Daoy (cell line): ENCODE measurements at places on chromosomes 11 and 22.

DNA sequence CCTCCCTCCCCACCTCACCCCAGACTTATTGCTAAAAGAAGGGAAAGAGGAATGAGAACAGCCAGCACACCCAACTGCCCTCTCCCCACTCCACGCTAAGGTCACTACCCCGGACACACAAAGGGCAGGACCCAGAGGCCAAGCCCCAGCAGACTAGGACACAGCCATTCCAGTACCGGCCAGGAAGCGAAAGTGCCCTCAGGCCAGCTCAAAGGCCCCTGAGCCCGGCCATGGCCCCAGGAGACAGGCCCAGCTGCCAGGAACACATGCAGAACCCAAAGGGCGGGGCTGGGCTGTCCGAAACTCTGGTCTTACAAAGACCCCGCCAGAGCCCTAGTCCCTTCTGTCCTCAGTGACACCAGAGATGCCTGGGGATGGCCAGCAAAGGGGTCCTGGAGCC is 5.5 kb downstream of the RCOR2 start:
- DNase-seq, result no peak

- DNase-seq, result no peak
Observed at GRCh38 chr11:35836205-35836604, 107.7 kb upstream of the LDLRAD3 start.

- DNase-seq, result peak; percentile 45
Observed at GRCh38 chr11:36463781-36464180, 46.3 kb downstream of the TRAF6 start.

DNA sequence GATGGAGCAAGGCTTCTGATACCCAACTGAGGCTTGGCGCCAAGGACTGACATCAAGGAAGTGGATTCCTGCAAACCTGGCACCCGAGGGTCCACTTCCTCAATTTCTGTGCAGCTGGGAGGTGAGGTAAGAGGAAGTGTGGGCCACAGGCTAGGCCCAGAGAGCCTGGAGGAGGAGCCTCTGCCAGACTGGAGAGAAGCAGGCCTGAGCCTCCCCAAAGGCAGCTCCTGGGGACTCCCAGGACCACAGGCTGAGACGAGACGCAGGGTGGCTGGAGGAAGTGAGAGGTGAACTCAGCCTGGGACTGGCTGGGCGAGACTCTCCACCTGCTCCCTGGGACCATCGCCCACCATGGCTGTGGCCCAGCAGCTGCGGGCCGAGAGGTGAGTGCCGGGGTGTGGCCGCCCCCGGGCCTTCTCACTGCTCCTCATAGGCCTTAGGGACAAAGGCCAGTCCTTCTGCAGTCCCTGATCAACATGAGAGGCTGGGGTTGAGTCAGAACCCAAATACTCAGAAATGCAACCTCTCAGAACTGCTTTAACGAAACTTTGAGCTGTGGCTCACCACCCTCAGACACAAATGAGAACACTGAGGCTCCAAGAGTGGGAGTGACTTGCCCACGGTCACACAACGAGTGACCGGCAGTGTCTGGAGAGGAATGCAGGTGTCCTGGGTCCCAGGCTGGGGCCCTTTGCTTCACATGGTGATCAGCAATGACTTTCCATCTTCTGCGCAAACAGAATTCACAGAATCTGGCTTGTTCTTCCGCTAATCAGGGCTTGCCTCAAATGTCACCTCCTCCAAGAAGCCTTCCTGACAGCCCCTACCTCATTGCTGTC is at the start of gene NCF4:
Gene NCF4 (plus strand): TSS at position 186 of the 839 bp plus-strand sequence. CDS start 166 bp downstream, at position 352.
- DNase-seq, result no peak

- no peak for DNase-seq
Observed at GRCh38 chr22:40911772-40912171, 39.4 kb upstream of the RBX1 start.

GRCh38 chr22:27504360-27505253 is 296.9 kb downstream of the MN1 start:
- no peak for DNase-seq

GRCh38 chr11:9133956-9134355 is 42.6 kb upstream of the SCUBE2 start:
- DNase-seq, result no peak

DNA sequence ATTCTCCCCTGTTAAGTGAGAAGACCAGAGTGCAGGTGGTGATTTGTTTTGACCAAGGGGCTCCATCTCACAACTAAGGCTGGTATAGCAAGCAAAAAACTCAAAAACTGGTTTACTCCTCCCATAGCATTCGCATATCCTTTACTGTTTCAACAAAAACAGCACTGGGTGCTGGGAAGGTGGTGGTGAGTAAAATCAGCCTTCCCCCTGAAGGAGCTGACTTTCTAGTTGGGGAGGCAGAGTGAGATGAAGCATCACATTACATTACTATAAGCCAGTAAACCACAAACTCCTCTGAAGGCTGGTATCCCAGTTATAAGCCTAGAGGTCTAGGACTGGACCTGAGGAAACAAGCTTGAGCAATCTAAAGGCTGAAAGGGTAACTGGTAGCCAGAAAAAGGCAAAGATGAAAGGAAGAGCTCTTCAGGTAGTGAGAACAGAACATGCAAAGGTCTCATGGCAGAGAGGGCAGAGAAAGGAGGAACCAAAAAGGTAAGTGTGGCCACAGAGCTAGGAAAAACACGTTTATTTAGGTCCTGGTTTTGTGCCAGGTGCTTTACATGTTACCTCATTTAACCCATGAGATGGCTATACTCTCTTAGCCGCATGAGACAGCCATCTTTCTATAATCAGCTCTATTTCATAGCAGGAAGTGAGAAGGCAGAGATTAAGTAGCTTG is 22.3 kb downstream of the TMEM123 start:
- no peak for DNase-seq

- no peak for DNase-seq
Observed at GRCh38 chr11:128776424-128777284, 82.8 kb downstream of the FLI1 start.

DNA sequence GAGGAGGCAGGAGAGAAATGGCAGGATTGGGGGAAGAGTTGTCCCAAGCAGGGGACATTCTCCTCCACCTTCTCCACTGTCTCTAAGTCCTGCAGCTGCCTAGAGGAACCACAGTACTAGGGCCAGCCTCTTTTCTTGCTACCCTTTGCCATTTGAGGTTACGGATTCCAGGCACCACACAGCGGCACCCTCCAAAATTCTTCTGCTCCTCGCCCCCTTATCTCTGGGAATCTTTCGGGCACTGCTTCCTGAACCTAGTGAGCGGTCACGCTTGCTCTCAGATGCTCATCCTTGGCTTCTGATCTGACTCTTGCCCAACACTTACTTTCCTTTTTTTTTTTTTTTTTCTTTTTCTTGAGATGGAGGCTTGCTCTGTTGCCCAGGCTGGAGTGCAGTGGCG is 26.6 kb upstream of the XBP1 start:
- no peak for DNase-seq

- DNase-seq, result no peak
Observed at GRCh38 chr11:44550123-44550522, 15.3 kb upstream of the CD82 start.

- peak; percentile 62 for DNase-seq
Observed at GRCh38 chr11:66727282-66728037, 1.6 kb downstream of the SPTBN2 start.

DNA sequence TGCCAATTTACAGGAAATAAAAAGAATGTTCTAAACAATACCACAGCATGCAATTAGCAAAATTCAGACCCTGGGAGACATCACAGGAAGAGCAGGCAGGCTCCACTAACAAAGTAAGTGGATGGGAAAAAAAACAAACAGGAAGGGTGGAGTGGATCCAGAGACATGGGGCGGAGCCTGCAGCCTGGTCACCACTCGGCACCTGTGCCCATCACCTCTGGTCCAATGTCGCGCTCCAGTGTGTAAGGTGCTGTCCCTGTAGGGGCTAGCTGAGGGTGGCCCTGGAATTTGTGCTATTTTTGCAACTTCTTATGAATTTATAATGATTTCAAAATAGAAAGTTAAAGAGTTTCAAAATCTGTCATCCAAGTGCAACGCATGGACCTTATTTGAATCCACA is 11.0 kb upstream of the MOB2 start:
- no peak for DNase-seq

DNA sequence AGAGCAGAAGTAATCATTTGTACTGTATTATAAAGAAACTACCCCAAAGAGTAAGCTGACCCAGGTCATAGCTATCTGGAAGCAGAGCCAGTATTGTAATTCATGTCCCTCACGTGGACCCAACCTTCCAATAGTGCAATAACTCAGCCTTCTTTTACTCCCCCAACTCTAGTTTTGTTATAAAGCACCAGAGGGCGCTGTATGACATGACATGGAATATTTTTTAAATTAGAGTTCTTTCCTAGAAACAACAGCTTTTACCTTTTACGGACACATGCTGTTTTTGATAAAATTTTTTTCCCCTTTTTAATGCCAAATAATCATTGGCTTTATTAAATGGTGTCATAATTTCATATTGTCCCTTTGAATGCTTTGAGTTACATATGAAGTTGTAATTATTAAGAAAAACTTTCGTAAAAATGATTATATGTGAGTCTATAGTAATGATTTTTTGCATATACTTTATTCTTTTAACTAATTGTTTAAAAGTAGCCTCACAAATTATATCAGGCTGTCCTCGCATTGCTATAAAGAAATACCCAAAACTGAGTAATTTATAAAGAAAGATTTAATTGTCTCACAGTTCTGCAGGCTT is 76.9 kb downstream of the DKK3 start:
- peak; percentile 49 for DNase-seq

DNA sequence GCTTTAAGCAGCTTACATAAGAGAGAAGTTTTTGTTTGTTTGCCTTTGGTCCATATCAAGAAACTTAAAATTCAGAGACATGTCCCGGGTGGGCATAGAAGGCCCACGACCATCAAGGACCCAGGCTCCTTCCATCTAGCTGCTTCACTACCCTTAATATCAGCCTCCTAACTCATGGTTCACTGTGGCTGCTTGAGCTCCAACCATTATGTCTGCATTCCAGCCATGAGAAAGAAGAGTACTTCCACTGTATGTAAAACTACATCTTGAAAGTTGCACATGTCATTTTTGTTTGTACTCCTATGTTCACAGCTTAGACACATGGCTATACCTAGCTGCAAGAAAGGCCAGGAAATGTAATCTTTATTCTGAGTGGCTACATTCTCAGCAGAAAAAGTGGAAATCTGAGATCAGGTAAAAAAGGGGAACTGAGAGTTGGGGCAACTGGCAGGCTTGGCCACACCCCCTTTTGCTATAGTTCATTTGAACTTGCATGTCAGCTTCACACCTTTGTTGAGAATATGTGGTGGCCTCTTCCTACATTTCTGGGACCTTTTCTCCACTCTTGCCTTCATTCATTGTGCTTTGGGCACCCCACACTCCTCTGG is 81.3 kb upstream of the TP53I11 start:
- no peak for DNase-seq

GRCh38 chr11:3859373-3859881 is 4.0 kb downstream of the STIM1 start:
- no peak for DNase-seq

- DNase-seq, result peak; percentile 28
Observed at GRCh38 chr22:23685205-23685784, 5.5 kb upstream of the RGL4 start.

DNA sequence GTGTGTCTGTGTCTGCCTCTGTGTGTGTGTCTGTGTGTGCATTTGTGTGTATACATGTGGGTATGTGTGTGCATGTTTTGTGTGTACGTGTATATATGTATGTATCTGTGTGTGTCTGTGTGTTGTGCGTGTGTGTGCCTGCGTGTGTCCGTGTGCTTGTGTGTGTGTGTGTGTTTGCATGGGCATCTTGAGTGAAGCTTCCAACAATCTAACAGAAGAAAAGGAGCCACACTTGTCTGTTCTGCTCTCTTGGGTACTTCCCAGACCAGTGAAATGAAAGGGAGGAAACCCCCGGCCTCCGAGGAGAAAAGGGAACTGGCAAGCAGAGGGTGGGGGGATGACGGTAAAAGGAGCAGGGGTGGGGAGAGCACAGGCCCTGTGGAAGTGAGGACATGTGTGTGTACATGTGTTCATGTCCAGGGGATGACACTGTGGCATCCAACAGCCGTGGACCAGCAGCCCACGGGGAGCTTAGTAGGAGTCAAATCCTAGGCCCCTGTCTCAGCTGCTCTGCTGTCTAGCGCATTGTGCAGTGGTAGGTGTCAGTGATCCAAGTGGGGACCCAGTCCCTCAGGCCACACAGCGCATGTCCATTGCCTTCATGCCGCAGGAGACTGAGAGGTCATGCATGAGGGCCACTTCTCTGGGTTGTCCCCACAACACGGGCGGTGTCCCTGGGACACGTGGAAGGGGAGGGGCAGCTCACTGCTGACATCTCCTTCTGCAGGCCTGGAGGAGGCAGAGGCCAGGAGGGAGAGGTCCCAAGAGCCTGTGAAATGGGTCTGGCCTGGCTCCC is 8.1 kb downstream of the CSF2RB start:
- DNase-seq, result no peak

DNA sequence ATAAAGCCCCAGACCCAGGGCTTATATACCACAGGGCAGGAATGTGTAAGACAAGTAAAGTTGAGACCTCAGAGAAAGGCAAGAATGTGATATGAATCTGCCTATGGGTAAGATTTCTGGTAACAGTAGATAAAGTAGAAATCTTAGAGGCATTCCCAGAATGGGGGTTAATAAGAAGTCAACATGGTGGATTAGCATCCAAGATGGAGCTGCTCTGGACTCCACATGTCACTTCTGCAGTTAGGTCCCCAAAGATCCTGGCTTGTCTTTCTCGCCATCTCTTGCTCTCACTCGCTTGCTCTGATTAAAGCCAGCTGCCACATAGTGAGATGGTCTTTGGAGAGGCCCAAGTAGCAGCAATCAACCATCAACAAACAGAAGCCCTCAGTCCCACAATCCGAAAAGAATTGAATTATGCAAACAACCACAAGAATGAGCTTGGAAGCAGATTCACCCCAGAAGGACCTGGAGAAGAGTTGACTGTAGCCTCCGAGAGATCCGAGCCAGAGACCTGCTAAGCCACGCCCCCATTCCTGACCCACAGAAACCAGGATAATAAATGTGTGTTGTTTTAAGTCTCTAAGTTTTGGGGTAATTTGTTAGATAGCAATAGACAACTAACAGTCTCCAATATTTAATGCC is 5.4 kb upstream of the C11orf86 start:
- no peak for DNase-seq

DNA sequence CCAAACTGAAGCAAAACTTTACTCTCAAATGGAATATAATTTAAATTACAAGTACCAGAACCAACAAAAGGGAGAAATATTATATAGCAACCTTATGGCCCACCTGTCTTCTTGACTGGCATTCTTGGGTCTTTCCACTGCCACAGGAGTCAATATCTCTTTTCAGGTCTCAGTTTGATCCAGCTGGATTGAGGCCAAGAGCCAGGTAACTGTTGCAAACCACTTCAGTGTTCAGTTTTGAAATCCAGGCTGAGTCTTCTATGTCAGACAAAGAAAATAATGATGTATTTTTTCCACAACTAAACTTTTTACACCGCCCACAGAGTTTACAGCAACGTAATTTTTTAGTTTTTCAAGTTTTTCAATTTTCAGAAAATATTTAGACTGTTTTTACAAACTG is 648 bp downstream of the DLG2 start:
- DNase-seq, result no peak

- DNase-seq, result no peak
Observed at GRCh38 chr11:122741613-122742300, 86.2 kb downstream of the UBASH3B start.

DNA sequence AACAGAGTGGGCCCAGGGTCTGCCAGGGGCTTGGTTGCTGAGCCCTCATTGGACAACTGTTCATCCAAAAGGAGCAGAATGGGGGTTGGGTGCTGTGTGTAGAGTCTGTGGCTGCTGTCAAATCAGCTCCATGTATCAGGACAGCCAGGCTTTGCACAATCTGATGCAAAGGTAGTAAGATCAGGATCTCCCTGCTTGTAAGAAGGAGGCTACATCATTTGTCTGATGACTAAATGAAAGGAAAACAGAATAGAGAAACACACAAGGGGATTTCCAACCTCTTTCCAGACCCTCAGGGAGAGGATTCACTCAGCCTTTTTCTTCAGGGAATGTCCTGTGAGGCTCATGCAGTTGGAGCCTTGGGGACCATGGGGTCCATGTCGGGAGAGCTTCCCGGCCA is 7.2 kb downstream of the MICAL2 start:
- peak; percentile 30 for DNase-seq
